ENCODE measurements at places on chromosomes 6 and 20.
A peak's percentile ranks its signal among the peaks of the same experiment; 100 is the strongest.

DNA sequence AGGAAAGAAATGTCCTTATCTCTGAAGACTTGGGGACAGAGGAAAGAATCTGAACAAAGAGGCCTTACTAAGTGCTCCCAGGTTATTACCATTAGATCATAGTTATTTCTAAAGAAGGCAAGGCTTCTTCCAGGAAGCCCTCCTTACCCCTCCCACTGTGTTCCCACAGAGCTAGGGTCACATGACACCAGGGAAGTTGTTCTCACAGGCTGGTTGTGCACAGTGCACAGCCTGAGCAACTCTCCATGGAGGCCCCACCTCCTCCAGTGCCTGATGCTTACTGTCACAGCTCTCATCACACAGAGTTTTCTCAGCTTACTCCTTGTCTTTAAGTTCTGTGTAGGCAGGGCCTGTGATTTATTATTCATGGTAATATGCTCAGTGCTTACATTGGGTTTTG lies 68.9 kb upstream of the SCGN start:
- H3K36me3 ChIP-seq, result peaks cover 3% of the 10 kb centered on the region
- DNase-seq, result peak; percentile 42
- no peak overlapping the region for H3K27ac ChIP-seq
- H3K4me1 ChIP-seq, result peaks cover 26% of the 10 kb centered on the region

GRCh38 chr6:139262519-139263300 lies 29.1 kb downstream of the TXLNB start:
- H3K27me3 ChIP-seq, result no peaks in the 10 kb centered on the region
- H3K4me1 ChIP-seq, result peaks cover 26% of the 10 kb centered on the region
- peak overlapping the region; percentile 74 for H3K27ac ChIP-seq
- no peaks in the 10 kb centered on the region for H3K36me3 ChIP-seq
- H3K4me3 ChIP-seq, result peak overlapping the region; percentile 46

GRCh38 chr20:44309763-44310663 lies 989 bp downstream of the FITM2 start:
- H3K36me3 ChIP-seq, result no peaks in the 10 kb centered on the region
- H3K27me3 ChIP-seq, result no peaks in the 10 kb centered on the region

- peaks cover 82% of the 10 kb centered on the region for H3K36me3 ChIP-seq
- no peaks in the 10 kb centered on the region for H3K27me3 ChIP-seq
- DNase-seq, result no peak
- H3K4me3 ChIP-seq, result no peak overlapping the region
Observed at GRCh38 chr6:106547601-106548453, 81.5 kb downstream of the RTN4IP1 start.

GRCh38 chr6:108312605-108313004 lies 17.8 kb downstream of the AFG1L start:
- H3K4me1 ChIP-seq, result peaks cover 11% of the 10 kb centered on the region
- H3K4me3 ChIP-seq, result no peak overlapping the region
- no peak overlapping the region for H3K27ac ChIP-seq
- no peaks in the 10 kb centered on the region for H3K27me3 ChIP-seq

- peaks cover 25% of the 10 kb centered on the region for H3K27me3 ChIP-seq
- no peak overlapping the region for H3K27ac ChIP-seq
- H3K4me1 ChIP-seq, result no peaks in the 10 kb centered on the region
- H3K36me3 ChIP-seq, result no peaks in the 10 kb centered on the region
Observed at GRCh38 chr6:1328129-1328800, 16.4 kb downstream of the FOXQ1 start.

- no peaks in the 10 kb centered on the region for H3K27me3 ChIP-seq
- no peak overlapping the region for H3K4me3 ChIP-seq
- no peak overlapping the region for H3K27ac ChIP-seq
- peaks cover 4% of the 10 kb centered on the region for H3K36me3 ChIP-seq
Observed at GRCh38 chr6:30832864-30833263, 51.5 kb upstream of the DDR1 start.

DNA sequence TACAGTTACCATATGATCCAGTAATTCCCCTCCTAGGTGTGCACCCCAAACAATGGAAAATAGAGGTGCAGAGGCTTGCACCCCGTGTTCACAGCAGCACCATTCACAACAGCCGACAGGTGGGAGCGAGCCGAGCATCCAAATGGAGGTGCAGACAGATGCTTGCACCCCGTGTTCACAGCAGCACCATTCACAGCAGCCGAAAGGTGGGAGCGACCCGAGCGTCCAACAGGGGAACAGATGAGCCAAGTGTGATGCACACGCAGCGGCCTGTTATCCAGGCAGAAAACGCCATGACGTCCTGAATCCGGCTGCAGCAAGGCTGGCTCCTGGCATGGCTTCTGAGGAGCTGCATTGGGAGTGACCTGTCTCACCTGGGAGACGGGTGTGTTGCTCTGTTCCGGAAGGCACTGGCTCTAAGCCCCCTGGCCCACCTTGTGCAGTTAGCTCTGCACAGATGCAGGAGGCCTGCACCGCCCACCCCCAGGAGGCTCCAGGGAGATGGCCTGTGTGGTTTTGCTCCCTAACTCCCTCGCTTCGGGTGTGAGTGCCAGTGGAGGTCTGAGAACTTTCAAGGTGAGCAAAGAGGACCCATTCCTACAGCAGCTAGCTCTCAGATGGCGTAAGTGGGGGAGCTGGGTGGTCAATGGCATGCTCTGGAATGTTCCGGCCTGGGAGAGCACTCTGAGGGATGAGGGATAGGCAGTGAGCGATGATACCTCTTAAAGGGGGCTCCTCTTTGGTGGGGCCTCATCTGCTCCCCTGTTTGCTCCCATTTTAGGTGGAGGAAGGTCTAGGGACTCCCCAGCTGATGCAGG lies 47.8 kb upstream of the FRMD1 start:
- H3K36me3 ChIP-seq, result no peaks in the 10 kb centered on the region
- no peak overlapping the region for H3K4me3 ChIP-seq
- no peak overlapping the region for H3K27ac ChIP-seq
- H3K4me1 ChIP-seq, result no peaks in the 10 kb centered on the region

DNA sequence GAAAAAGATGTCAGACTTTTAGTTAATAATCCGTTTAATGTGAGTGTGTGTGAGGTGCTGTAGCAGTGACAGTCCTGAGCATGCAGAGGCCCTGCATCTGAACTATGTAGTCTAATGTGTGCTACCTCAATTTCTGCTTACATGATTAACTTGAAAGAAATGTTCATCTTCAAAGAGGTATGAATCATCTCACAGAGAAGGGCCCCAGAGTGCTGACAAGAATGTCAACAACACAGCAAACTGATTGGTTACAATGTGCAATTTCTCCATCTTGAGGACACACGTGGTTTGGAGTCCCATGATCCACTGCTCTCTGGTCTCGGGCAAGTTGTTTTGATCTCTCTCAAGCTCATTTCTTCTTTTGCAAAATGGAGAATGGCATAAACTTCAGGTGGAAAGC lies 61.7 kb upstream of the EMILIN3 start:
- peak overlapping the region; percentile 68 for H3K27ac ChIP-seq
- no peak for DNase-seq
- H3K4me3 ChIP-seq, result no peak overlapping the region
- no peaks in the 10 kb centered on the region for H3K27me3 ChIP-seq
- H3K4me1 ChIP-seq, result peaks cover 30% of the 10 kb centered on the region

DNA sequence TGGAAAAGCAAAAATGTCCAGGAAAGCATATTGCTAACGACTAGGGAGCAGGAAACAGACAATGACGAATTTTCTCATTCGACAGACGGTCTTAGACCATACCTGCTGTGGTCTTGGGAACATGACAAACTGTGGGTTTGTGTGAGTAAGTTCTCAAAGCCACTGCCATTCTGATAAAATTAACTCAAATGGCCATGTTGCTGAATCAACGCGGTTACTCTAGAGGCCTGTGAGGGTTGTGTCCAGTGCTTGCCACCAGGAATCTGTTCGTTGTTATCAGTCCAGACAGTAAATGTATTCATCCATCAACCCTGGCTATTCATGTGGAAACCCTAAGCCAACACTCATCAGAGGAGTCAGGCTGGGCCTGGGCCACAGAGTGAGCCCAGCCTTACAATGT lies 124.3 kb downstream of the MYLK4 start:
- H3K4me3 ChIP-seq, result no peak overlapping the region
- H3K27me3 ChIP-seq, result peaks cover 41% of the 10 kb centered on the region
- H3K27ac ChIP-seq, result no peak overlapping the region

DNA sequence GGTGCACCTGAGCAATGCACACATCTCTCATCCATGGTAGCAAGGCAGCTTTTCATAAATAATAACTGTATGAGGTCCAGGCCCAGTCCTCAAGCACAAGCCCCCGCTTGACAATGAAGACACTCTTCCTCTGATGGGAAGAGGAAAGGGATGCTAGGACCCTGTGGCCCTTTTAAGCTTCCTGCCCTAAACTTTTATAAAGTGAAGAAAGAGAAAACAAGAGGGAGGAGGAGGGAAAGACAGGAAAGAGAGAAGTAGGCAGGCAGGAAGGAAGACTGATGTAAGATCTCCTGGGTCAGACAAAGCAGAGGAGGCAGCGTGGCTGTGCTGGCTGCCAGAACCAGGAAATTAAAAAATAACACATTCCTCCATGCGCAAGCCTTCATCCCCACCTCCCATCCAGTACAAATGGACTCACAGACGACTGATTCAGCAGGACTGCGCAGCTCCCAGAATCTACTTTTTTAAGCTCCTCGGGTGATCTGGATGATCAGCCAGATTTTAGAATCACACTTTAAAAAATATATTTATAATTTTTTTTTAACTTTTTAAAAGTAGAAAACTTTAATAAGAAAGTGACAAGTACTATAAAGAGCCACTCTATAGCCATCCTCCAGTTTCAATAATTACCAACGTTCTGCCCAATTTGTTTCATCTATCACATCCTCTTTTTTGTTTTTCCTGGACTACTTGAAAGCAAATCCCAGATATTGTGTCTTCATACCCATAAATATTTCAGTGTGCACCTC lies 16.5 kb downstream of the TNFAIP3 start:
- H3K4me3 ChIP-seq, result no peak overlapping the region
- H3K27ac ChIP-seq, result peak overlapping the region; percentile 92
- no peak for DNase-seq

DNA sequence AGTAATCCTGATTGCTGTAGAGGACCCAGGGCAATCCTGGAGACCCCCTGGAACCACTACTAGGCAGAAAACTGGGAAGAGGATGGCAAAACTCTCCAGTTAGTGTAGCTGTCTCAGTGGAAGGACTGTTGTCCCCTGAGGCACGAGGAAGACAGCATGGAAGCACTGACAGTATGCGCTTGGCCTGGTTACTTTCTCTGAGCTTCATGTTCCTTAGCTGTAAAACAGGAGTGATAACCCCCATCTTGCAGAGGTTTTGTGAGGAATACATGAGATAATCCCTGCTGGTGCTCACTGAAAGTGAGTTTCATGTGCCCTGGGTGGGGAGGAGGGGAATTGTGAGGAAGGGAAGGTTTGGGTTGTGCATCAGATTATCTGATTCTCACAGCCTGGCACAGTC lies 3.2 kb downstream of the NT5E start:
- no peak for DNase-seq
- no peaks in the 10 kb centered on the region for H3K36me3 ChIP-seq
- no peak overlapping the region for H3K27ac ChIP-seq

GRCh38 chr20:23666698-23667097 lies 22.1 kb downstream of the CST4 start:
- H3K4me3 ChIP-seq, result no peak overlapping the region
- no peaks in the 10 kb centered on the region for H3K36me3 ChIP-seq
- no peak for DNase-seq
- H3K27ac ChIP-seq, result no peak overlapping the region
- no peaks in the 10 kb centered on the region for H3K4me1 ChIP-seq
- H3K27me3 ChIP-seq, result peaks cover 2% of the 10 kb centered on the region

Data from activated CD4-positive, alpha-beta memory T cell treated with anti-CD3 and anti-CD28 coated beads, Interleukin-2, amount 10 ng/mL, durations not matched to agents 7 days and 5 days (primary cell).